Activated CD4-positive, alpha-beta T cell treated with anti-CD3 and anti-CD28 coated beads for 36 hours (primary cell): ENCODE measurements at places on chromosomes 1 and 21. TPM values are rescaled to one million over a fixed set of nuclear protein-coding genes. Genes with fewer than 3 reads are reported as not detected.

PODN gene
- total RNA-seq = not detected

LAMC2 gene
- total RNA-seq = 0.21 TPM

RHBDL2 gene
- total RNA-seq = not detected

ERICH3 gene
- total RNA-seq = not detected

CLCA1 gene
- not detected for total RNA-seq

B3GALT5 gene
- total RNA-seq = not detected

ADIPOR1 gene
- 85.1 TPM for total RNA-seq

RHEX gene
- total RNA-seq = not detected

TRIM67 gene
- total RNA-seq = not detected

CD34 gene
- 0.04 TPM for total RNA-seq

ETV3L gene
- total RNA-seq = not detected

ABCG1 gene
- total RNA-seq = 11.6 TPM

NIBAN1 gene
- total RNA-seq = 18.6 TPM

CD1C gene
- total RNA-seq = 0.14 TPM

VSIG8 gene
- not detected for total RNA-seq

B4GALT2 gene
- total RNA-seq = 35.3 TPM

KLHDC7A gene
- total RNA-seq = not detected

NLRP3 gene
- 1.0 TPM for total RNA-seq

FMO1 gene
- not detected for total RNA-seq

ODF2L gene
- total RNA-seq = 27.3 TPM

OR2M5 gene
- not detected for total RNA-seq

SRGAP2C gene
- total RNA-seq = 17.8 TPM
